ENCODE measurements at places on chromosomes 1 and 21. TPM values are rescaled to one million over a fixed set of nuclear protein-coding genes. Genes with fewer than 3 reads are reported as not detected.

DNA sequence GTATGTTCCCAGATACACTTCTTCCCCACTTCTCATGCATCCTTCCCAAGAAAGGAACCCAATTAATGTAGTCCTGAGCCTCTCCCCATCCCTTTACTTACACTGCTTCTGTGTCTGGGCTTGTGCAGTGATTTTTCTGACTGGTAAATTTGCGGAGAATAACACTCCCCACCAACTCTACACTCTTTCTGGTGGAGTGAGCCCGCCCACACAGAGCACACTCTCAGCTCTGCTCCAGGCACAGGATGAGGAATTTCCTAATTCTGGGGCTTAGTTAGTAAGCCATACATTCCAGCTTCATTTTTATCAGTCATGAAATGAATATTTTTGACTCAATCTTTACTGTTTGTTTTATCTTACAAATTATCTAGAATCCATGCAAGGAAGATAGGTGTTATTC is 38.6 kb downstream of the FMO4 start:
- no peak for DNase-seq
- no peaks in the 10 kb centered on the region for H3K4me1 ChIP-seq
- H3K27me3 ChIP-seq: no peaks in the 10 kb centered on the region
- H3K4me3 ChIP-seq: no peak overlapping the region
- H3K36me3 ChIP-seq: no peaks in the 10 kb centered on the region

GRCh38 chr1:164177118-164177517 is 381.9 kb upstream of the PBX1 start:
- H3K27ac ChIP-seq: no peak overlapping the region
- H3K27me3 ChIP-seq: no peaks in the 10 kb centered on the region
- H3K36me3 ChIP-seq: no peaks in the 10 kb centered on the region
- no peak for DNase-seq
- H3K4me3 ChIP-seq: no peak overlapping the region
- H3K4me1 ChIP-seq: peaks cover 8% of the 10 kb centered on the region

DNA sequence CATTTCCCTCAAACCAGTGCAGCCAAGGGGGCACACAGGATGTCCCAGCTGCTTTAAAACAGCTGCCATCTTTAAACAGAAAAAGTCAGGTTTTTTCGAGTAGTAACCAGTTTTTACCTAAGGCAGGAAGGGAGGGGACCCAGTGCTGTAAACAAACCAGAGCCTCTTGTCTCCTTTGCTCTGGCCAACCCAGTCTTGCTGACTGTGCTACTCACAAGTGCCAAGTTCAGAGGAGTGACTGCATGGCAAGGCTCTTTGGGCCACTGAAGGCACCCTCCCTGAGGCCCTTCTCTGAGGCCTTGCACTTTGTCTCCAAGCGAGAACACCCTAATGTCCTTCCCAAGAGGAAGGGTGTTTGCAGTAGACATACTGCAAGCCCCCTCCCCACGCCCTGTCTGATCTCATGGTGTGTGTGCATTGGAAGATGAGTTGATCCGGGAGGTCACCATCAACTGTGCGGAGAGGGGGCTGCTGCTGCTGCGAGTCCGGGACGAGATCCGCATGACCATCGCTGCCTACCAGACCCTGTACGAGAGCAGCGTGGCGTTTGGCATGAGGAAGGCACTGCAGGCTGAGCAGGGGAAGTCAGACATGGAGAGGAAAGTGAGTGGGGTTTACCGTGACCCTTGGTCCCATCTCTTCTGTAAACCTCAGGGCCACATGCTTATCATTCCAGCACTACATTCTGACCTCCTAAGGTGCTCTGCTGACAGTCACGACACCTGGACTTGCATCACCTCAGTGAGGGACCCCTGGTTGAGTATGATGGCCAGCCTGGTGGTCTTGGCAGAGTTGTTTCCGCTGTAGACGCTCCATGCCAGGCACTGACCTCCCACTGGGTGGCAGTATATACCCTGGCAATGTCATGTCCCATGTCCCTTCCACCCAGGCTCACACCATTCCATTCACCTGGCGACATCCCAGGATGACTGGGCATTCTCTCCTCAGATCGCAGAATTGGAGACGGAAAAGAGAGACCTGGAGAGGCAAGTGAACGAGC is 4.7 kb downstream of the DNALI1 start:
- no peak overlapping the region for H3K27ac ChIP-seq
- no peaks in the 10 kb centered on the region for H3K27me3 ChIP-seq
- H3K36me3 ChIP-seq: peaks cover 18% of the 10 kb centered on the region
- DNase-seq: no peak
- H3K4me1 ChIP-seq: peaks cover 3% of the 10 kb centered on the region

GRCh38 chr21:14358775-14359174 is 24.2 kb downstream of the HSPA13 start:
- H3K4me3 ChIP-seq: no peak overlapping the region
- no peaks in the 10 kb centered on the region for H3K4me1 ChIP-seq
- no peak overlapping the region for H3K27ac ChIP-seq

DNA sequence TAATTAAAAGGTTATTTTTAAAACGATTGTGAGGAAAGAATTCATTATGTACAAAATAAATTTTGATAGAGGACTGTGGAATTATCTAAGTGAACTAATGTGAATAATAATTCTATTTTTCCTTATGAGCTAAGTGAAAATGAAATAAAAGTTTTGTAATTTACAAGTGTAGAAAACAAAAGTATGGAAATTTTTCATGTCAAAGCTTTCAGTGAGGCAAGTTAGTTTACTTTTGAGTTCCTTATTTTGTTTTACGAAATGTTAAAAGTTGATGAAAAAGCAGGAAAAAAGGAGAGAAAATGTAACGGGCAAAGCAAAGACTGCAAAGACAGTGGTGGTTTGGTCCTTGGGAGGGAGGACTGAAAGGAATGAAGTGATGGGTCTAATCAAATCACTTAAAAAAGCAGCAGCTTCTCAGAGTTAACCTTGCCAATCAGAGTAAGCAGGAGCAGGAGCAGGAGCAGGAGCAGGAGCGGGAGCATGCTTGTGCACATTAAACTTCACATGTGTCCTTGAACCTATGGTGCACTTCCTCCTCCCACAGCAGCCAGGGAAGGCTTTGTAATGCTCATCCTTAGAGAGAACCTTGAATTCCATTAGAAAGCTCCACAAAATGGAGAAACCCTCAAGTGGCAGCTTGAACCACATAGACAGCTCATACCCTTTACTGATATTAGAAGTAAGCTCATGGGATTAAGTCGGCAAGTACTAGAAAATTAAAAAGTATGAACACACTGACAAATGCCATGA is 133.4 kb downstream of the LHX4 start:
- no peak overlapping the region for H3K4me3 ChIP-seq
- no peak for DNase-seq

GRCh38 chr1:2629627-2630497 is 3.0 kb downstream of the MMEL1 start:
- H3K36me3 ChIP-seq: no peaks in the 10 kb centered on the region
- H3K27ac ChIP-seq: no peak overlapping the region
- DNase-seq: no peak
- no peaks in the 10 kb centered on the region for H3K4me1 ChIP-seq

DNA sequence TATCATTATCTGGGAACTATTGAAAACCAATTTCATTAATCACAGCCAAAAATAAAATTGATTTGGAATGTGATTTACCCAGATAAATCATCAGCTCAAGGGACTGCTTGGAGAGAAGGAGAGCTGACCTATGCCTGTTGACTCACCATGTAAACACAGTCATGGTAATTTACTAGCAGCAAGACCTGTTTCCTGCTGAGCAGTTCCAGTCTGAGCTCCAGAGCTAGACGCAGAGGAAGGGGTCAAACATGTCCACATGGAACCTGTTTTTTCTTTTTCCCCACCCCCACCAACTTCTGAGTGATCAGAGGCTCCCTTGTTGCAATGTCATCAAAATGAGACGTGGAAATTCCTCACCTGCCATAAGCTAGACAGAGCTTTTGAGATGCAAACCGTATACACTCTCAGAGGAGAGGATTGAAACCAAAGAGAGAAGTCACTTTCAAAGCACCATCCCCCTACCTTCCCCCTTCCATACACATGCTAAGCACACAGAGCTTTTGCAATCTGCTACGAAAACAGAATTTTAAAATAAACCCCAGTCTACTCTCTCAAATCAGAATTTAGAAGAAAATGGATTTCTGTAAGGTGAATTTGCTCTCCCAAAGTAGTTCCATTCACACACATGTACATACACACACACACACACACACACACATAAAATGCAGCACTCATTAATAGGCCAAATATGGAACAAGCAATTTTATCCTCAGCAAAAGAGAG is 55.9 kb upstream of the PTGFRN start:
- no peak overlapping the region for H3K4me3 ChIP-seq
- H3K4me1 ChIP-seq: peaks cover 10% of the 10 kb centered on the region
- no peaks in the 10 kb centered on the region for H3K27me3 ChIP-seq
- no peak overlapping the region for H3K27ac ChIP-seq
- DNase-seq: no peak

- H3K4me1 ChIP-seq: peaks cover 3% of the 10 kb centered on the region
- H3K27ac ChIP-seq: peak overlapping the region; percentile 22
- H3K36me3 ChIP-seq: no peaks in the 10 kb centered on the region
- DNase-seq: peak; percentile 42
- no peaks in the 10 kb centered on the region for H3K27me3 ChIP-seq
Measured at GRCh38 chr1:155989242-155990004, 11.1 kb upstream of the ARHGEF2 start.

GRCh38 chr21:35405981-35406380 is 356.9 kb upstream of the RUNX1 start:
- H3K27me3 ChIP-seq: no peaks in the 10 kb centered on the region
- H3K4me1 ChIP-seq: no peaks in the 10 kb centered on the region
- no peak overlapping the region for H3K4me3 ChIP-seq
- no peaks in the 10 kb centered on the region for H3K36me3 ChIP-seq
- DNase-seq: no peak

DNA sequence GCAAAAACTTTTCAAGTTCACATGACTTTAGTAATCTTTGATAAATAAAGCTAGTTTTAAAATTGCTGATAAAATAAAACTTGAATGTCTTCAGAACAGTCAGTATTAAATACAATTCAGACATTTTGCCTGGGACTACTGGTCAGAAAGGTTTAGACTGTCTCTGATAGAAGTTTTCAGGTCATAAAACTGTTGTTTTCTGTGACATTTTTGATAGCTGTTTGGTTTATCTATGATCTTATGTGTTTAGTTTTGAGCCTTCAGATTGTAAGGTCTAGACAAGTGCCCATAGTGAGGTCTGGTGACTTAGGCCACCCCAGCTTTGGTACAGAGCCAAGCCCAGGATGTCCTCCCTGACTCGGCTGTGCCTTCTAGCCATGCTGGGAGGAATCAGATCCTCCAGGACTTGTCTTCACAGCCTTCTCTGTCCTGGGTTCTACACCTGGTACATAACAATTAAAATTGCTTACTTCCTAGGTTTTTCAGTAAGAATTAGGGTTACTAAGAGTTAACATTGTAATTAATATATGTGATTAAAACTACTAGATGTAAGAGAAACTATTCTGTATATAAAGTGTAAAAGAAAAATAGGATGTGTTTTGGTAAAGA is 15.1 kb upstream of the DNAH14 start:
- H3K27me3 ChIP-seq: no peaks in the 10 kb centered on the region
- DNase-seq: no peak
- H3K36me3 ChIP-seq: no peaks in the 10 kb centered on the region
- H3K27ac ChIP-seq: no peak overlapping the region

- H3K4me1 ChIP-seq: no peaks in the 10 kb centered on the region
- DNase-seq: no peak
- no peak overlapping the region for H3K27ac ChIP-seq
- no peaks in the 10 kb centered on the region for H3K27me3 ChIP-seq
- no peaks in the 10 kb centered on the region for H3K36me3 ChIP-seq
Measured at GRCh38 chr1:246425895-246426294, 81.2 kb downstream of the SMYD3 start.

GRCh38 chr1:112904831-112905261 is 51.1 kb downstream of the SLC16A1 start:
- H3K4me1 ChIP-seq: peaks cover 22% of the 10 kb centered on the region
- H3K27me3 ChIP-seq: no peaks in the 10 kb centered on the region
- DNase-seq: no peak

DNA sequence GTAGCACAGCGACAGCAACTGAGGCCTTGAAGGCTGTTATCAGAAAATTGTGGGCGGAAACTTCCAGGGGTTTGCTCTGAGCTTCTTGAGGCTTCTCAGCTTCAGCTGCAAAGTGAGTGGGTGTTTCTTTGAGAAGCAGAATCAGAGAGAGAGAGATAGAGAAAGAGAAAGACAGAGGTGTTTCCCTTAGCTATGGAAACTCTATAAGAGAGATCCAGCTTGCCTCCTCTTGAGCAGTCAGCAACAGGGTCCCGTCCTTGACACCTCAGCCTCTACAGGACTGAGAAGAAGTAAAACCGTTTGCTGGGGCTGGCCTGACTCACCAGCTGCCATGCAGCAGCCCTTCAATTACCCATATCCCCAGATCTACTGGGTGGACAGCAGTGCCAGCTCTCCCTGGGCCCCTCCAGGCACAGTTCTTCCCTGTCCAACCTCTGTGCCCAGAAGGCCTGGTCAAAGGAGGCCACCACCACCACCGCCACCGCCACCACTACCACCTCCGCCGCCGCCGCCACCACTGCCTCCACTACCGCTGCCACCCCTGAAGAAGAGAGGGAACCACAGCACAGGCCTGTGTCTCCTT is at the start of gene FASLG:
Gene FASLG (plus strand): TSS at position 233 of the 583 bp plus-strand sequence. CDS start 99 bp downstream, at position 332.
- no peaks in the 10 kb centered on the region for H3K36me3 ChIP-seq
- H3K27ac ChIP-seq: no peak within 1 kb of the TSS
- H3K27me3 ChIP-seq: no peaks in the 10 kb centered on the region
- H3K4me3 ChIP-seq: no peak within 1 kb of the TSS
- H3K4me1 ChIP-seq: no peaks in the 10 kb centered on the region

DNA sequence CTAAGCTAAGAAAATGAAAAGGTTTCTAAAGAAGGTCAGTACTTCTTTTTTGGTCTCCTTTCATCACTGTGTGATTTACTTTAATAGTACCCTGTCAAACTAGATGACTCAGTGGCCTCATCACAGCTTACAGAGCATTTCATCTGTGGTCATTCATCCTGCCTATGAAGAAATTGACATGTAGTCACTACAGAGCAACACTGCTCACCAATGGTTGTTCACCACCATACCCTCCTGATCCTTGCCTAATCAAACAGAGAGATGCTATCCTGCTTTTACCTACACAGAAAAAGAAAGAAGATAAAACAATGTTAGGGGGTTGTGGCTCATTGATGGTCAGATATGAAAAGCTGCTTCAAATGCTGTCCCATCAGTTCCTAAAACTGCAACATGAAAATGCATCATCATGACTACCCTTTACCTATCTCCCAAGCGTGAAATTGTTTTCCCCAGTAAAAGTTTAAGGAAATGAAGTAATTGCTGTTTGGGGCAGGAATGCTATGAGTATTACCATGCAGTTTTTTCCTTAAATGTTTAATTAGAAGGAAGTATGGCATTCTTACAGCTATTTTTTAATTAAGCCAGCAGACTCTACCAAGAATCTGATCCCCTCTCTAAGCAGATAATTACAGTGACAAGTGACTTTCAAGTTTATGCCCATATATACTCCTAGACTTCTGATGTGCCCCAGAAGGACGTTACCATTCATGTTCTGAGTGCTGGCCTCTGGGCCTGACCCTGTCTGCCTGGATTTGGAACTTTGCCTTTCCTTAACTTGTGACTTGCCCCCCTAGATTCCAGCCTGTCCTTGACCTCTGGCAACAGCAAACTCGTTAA is 46.1 kb upstream of the FBXO28 start:
- no peak overlapping the region for H3K4me3 ChIP-seq
- no peak overlapping the region for H3K27ac ChIP-seq
- H3K27me3 ChIP-seq: peaks cover 7% of the 10 kb centered on the region
- DNase-seq: no peak
- H3K36me3 ChIP-seq: no peaks in the 10 kb centered on the region

LYPD8 gene
- not detected for total RNA-seq

KRTAP7-1 gene
- total RNA-seq: not detected

All from gastrocnemius medialis (tissue), 4 donors.